ENCODE measurements at places on chromosomes 6 and 20.

GRCh38 chr6:20085817-20086216 lies 126.5 kb downstream of the MBOAT1 start:
- DNase-seq = no peak

DNA sequence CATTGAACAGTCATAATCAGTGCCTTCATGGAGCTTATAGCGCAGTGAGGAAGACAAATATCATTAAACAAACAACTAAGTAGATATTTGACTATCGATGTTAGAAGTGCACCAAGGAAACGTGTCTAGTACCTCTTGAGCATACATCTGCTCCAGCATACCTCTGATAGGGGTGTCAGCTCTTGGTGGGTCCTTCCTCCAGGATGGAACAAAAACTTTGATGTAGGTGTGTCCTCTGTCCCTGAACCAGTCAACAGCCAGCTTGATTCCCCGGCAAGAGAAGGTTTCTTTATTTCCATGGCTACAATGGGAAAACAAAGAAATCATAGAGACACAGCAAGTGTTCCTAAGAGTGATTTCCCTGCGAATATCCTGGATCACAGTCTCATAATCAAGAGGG lies 23.1 kb downstream of the ZC3H12D start:
- DNase-seq = no peak

GRCh38 chr6:38144365-38144945 lies 324.9 kb downstream of the ZFAND3 start:
- DNase-seq = no peak

DNA sequence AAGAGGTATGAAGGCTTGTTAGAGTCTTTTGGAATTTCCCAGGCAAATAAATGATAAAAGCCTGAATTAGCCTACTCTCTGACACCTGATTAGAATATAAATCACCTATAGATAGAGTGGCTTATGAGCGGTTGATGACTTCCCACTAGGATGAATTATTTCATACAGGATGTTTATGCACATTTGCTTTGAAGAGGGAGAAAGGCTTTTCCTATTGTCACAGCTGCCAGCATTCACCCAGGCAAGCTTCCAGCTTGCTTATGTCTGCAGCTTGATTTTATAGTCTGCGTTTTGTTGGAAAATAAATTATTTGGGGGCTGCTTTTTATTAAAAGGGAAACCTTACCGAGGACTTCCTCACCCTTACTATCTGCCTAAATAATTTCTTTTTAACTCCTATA lies 51.3 kb upstream of the EIF2S2 start:
- no peak for DNase-seq

- peak; percentile 90 for DNase-seq
These were observed 15.5 kb upstream of the CLDN20 start for GRCh38 chr6:155248008-155249001.

DNA sequence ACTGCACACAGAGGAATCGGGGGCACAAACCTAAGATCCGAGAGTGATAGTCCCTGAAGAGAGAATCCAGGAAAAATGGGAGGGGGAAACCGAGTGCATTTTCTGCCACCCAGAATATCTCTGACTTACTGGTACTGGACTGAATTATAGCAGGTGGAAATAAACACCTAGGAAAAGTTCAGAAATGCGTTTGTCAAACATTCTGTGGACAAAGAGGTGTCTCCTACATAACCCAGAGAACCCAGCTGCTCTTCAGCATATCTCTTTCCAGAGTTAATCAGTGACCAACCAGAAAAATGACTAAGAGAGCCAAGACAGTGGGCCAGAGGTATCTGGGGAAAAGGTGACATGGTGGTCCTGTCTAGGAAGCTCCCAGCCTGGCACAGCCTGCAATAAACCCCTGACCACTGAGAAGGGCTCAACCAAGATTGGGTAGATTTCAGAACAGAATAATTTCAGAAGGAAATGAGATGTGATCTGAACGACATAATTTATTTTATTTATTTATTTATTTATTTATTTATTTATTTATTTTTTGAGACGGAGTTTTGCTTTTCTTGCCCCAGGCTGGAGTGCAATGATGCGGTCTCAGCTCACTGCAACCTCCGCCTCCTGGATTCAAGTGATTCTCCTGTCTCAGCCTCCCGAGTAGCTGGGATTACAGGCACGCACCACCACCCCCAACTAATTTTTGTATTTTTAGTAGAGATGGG lies 6.0 kb upstream of the VNN1 start:
- no peak for DNase-seq

GRCh38 chr6:98998103-98998502 lies 50.4 kb upstream of the FBXL4 start:
- no peak for DNase-seq

DNA sequence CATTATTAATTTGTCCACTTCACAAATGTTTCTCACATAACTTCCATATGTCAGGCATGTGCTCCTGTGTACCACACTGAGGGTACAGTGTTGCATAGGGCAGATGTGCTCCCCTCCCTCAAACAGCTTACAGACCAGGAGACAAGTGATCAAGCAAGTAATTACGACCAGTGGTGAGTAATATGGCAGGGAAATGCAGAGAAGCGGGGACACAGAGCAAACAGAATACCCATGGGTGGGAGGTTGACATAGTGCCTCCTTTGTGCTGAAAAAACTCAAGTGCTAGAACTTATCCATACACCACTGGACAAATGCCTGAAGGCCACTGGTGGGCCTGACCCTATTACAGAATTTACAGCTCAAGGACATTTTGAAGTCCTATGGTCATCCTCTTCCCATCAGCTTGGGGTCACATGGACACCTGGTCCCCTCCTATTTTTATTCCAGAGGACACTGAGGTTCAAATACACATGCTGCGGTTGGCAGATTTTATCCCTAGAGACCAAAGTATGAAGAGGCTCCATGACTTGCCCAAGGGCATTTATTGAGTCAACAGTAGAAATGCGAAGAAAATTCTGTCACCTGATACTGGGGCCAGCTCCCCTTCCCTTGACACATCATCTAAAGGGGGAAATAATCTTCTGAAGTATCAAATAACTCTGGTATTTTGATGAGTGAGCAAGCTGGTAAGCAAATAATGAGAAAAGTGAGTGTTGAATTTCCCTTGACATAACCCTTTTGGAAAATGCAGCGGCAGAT lies 116.6 kb downstream of the QRSL1 start:
- DNase-seq = no peak

GRCh38 chr6:32642720-32643106 lies 5.5 kb downstream of the HLA-DQA1 start:
- no peak for DNase-seq

DNA sequence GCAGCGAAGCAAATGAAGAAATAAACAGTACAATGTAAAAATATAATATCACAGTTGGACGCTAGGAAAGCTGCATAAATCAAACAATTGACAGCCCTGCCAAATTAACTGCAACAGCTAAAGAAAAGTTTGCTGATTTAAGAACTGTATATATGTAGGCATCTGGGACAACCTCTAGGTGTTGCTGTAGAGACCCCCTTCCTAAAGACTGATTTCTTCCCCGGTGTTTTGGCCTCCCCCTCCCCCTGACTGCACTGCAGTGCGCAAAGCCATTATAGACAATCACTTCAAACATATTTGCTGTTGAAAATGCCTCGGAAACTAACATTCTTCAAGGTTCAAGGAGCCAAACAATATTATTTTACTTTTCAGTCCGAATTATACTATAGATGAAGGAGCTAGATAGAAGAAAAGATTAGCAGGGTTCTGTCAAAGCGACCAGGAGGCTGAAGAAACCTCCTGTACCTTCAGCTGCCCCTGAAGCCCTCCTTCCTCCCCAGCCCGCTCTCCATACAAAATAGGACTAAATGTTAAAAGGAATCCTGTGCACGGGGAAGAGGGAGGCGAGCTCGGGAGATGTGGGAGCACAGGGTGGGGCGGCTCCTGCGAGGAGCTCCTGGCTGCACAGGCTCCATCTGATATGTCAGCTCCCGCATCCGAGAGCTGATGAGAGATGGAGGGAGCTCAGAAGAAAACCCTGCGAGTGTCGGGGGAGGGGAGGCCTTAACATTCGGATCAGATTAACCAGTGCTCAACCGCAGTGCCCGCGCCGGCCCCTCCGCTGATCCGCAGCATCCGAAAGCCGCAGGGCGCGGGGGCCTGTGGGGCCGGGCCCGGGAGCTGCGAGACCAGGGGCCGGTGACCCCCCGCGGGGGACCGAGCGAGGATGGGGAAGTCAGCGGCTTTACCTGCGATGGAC lies 822 bp downstream of the ELOVL4 start:
- peak; percentile 38 for DNase-seq

GRCh38 chr6:11851387-11851786 lies 72.8 kb upstream of the ADTRP start:
- peak; percentile 52 for DNase-seq

DNA sequence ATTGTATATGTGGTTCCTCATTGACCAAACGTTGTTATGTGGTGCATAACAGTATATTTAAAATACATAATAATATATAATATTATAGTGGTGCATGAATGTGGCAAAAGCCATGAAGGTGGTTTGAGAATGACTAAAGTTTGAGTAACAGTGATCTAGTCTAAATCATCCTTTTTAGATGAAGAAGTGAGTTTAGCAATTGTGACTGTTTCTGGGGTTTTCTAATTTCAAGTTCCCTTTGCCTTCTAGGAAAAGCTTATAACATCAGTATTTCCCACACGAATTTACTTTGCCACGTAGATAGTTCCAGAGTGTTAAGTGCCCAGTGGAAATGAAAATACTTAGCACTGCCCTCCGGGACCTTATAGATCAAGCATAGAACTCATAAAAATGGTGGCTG lies 40.9 kb downstream of the ARFGEF2 start:
- no peak for DNase-seq

- DNase-seq = no peak
These were observed 85.9 kb downstream of the VIP start for GRCh38 chr6:152836523-152836922.

- DNase-seq = no peak
These were observed 8.5 kb downstream of the GCM2 start for GRCh38 chr6:10873374-10873773.

- no peak for DNase-seq
These were observed 13.5 kb upstream of the PNRC1 start for GRCh38 chr6:89066940-89067646.

- no peak for DNase-seq
These were observed 143.3 kb downstream of the PRL start for GRCh38 chr6:22153384-22154158.

DNA sequence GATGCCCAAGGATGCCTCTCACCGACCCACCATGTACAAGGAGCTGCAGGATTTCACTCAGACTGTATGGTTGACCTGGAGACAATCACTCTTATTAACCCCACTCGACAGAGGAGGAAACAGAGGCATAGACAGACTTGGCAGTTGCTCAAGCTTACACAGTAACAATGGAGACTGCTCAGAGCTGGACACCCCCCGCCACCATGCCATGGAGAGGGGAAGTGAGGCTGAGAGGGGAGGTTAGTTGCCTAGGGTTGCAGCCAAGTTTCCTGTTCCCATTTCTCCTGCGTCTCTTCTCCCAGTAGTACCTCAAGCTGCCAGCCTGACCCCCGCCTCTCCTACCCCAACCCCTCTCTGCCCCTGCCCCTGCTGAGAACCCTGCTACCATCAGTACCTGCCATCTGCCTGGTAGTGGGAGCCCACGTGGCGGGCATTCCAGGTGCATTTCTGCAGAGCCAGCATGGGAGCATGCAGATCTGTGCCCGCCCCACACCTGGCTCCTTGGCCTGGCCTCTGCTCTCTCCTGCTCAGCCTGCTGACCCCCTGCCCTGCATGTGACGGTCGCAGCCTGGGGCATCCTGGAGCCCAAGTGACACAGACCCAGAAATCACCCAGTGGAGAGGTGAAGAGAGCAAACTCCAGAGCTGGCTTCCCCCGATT lies 157.7 kb downstream of the PREX1 start:
- DNase-seq = no peak

GRCh38 chr6:2951728-2952127 lies 19.6 kb downstream of the SERPINB6 start:
- DNase-seq = no peak

DNA sequence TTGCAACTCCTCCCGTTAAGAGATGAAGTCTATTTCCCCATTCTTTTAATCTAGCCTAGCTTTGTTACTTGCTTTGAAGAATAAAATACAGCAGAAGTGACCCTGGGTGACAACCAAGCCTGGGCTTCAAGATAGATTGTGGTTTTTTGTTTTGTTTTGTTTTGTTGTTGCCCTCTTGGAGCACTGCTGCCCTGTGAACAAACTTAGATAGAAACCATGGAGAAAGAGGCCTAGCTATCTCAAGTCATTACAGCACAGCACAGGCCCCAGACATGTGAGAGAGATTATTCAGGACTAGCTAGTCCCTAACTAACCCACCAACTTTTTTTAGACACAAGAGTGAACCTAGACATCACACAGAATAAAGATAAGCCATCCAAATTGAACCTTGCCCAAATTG lies 475.2 kb downstream of the EPHA7 start:
- DNase-seq = no peak

- DNase-seq = peak; percentile 86
These were observed 139.8 kb downstream of the OR2B2 start for GRCh38 chr6:27772261-27773001.

DNA sequence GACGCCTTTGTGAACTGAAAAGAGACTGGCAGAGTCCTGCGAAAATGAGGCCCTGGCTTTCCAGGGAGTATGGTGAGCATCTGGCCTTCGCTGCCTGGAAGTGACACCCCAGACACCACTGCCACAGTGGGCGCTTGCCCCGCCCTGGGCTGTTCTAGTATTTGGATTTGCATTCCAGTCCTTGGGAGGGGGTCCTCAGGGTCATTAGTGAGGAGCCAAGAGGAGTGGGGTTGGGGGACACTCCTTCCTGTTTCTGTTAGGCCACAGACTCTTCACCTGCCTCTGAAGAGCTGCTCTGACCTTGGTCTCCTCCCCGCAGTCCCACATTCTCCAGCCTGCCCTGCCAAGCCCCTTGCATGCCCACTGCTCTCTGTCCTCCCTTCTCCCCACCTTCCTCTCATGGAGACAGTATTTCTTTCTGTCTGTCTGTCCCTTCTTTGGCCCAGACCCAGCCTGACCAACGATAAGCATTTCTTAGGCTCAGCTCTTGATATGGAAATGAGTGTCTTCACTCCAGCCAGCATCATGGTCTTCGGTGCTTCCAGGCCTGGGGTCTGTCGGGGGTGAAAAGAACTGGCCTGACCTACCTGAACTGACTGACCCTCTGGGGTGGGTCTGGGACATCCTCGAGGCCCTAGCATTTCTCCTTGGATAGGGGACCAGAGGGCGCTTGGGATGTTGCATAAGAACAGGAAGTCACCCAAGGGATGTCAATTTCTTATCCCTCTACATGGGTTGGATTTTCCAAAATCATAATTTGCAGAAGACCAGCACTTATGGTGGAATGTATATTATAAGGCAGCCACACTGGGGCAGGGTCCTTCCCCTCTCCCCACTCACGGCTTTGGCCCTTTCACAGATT lies 19.4 kb downstream of the SLC9A8 start:
- DNase-seq = no peak

GRCh38 chr6:55578537-55579363 lies at the start of gene HMGCLL1:
TSS of gene HMGCLL1 (minus strand) at chr6:55579192. CDS start at chr6:55579055, 137 bp downstream.
- peak; percentile 1 for DNase-seq

DNA sequence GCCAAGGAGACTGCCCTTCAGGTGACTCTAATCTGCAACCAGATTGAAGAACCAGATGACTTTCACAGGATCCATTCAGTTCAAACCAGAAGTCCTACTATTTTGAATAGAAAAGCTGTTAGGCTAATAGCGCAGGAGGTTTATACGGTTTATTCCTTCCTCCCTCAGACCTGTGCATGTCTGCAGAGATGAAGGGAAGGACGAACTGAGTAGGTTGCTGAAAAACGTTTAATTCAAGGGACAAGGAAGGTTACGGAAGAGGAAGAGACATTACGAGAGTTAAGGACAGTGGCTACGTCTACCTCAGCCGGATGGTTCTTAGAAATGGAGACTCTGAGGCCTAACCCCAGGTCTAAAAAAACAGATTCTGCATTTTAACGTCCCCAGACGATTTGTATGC lies 978 bp downstream of the AURKA start:
- no peak for DNase-seq

Measured in brain microvascular endothelial cell (primary cell).